ENCODE measurements at places on chromosomes 11 and 22. TPM values are rescaled to one million over a fixed set of nuclear protein-coding genes. Genes with fewer than 3 reads are reported as not detected.

DNA sequence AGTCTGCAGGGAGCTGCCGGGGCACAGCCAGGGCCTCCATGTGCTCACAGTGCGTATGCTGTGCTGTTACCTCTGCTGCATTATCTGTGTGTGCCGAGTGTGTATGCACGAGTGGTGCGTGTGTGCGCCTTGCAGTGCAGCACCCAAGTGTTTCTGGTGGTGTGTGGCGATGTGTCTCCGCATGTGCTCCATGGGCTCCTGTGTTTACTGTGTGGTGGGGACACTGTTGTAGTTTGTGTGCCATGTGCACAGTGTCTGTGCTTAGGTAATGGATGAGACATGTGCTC is 31.4 kb downstream of the KCNC1 start:
- H3K27ac ChIP-seq, result no peak overlapping the region
- no peaks in the 10 kb centered on the region for H3K4me1 ChIP-seq
- H3K36me3 ChIP-seq, result no peaks in the 10 kb centered on the region
- no peak overlapping the region for H3K4me3 ChIP-seq
- no peak for DNase-seq

GRCh38 chr11:3036419-3036818 is 20.8 kb downstream of the CARS1 start:
- no peaks in the 10 kb centered on the region for H3K27me3 ChIP-seq
- DNase-seq, result no peak
- H3K27ac ChIP-seq, result peak overlapping the region; percentile 46
- H3K36me3 ChIP-seq, result peaks cover 53% of the 10 kb centered on the region
- peaks cover 17% of the 10 kb centered on the region for H3K4me1 ChIP-seq

GRCh38 chr11:123020968-123021367 is 39.3 kb upstream of the BSX start:
- peak; percentile 52 for DNase-seq
- no peak overlapping the region for H3K4me3 ChIP-seq
- peaks cover 8% of the 10 kb centered on the region for H3K4me1 ChIP-seq
- H3K36me3 ChIP-seq, result no peaks in the 10 kb centered on the region
- no peak overlapping the region for H3K27ac ChIP-seq

The PTPMT1 gene
- total RNA-seq, result 46.7 TPM

The ST14 gene
- not detected for total RNA-seq

The HEPACAM gene
- not detected for total RNA-seq
